A172 (cell line): ENCODE measurements at places on chromosomes 5 and 9.

DNA sequence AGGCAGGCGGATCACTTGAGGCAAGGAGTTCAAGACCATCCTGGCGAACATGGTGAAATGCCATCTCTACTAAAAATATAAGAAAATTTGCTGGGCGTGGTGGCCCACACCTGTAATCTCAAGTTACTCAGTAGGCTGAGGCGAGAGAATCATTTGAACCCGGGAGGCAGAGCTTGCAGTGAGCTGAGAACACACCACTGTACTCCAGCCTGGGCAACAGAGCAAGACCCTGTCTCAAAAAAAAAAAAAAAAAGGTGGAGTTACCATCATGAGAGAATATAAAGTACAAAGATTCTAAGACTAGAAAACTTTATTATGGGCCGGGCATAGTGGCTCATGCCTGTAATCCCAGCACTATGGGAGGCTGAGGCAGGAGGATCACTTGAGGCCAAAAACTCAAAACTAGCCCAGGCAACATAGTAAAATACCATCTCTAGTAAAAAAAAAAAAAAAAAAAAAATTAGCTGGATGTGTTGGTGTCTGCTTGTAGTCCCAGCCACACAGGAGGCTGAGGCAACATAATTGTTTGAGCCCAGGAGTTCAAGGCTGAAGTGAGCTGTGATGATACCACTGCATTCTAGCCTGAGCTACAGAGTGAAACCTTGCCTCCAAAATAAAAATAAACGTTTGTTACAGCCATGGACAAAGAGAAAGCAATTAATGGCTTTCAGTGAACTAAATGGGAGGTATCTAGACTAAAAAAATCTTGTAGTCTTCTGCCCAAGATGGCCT lies 12.9 kb downstream of the ANXA2R start:
- no peak for DNase-seq

DNA sequence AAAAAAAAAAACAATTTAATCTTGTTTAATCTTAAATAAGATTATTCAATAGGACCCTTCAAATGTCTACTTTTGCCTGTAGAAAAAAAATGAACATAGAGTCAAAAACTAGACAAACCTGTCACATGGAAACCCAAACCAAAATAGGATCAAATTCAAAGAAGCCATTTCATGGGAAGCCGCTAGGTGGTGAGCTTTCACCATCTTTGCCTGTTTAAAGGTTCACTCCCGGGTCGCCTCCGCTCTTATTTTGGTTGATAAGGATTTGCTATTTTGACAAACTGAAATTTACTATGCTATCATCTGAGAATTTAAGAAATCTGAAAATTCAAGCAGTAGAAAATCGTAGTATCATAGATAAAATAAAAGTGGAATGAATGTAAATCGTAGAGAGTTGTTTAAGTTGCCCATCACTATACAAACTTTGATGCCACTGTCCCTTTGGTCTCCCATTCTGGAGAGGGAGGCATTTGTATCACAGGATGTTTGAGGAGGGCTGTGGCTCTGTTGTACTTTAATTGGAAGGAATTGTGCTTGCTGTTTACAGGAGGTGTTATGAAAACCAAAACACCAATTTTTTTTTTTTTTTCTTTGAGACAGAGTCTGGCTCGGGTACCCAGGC lies 43.5 kb upstream of the DNAH5 start:
- peak; percentile 81 for DNase-seq

- DNase-seq: no peak
Measured at GRCh38 chr9:99489060-99489413, 267.0 kb downstream of the SEC61B start.

DNA sequence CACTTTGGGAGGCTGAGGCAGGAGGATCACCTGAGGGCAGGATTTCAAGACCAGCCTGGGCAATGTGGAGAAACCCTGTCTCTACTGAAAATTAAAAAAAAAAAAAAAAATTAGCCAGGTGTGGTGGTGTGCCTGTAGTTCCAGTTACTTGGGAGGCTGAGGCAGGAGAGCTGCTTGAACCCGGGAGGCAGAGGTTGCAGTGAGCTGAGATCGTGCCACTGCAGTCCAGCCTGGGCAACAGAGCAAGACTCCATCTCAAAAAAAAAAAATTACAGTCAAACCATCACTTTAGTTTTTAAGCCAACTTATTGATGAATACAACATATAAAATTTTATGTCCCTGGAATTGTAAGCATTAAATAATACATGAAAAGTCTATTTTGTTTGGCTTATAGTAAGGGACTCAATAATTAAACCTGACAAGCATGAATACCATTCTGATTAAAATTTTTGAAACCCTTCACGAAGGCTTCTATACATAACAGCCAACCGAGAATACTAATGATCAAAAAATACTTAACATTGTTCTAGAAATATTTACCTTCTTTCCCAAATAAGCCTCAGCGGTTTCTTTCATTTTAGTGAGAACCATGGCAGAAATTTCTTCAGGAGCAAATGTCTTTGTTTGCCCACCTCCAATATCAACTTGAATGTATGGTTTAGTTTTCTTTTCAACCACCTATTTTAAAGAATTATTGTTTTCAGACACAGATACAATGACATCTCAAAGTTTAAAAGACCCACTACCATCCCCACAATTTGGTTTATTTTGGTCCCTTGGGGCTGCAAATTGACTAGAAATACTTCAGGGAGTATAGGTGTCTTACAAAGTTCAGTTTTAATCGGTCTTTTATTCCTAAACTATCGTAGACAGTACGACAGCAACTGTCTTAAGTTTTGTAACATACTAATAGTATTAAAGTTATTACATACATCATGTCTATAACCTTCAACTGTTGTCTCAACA lies 1.2 kb downstream of the HSPA5 start:
- DNase-seq: no peak

- DNase-seq: no peak
Measured at GRCh38 chr5:180852495-180852894, 8.6 kb downstream of the ZFP62 start.

GRCh38 chr5:169650701-169651331 lies 13.7 kb downstream of the DOCK2 start:
- peak; percentile 94 for DNase-seq

GRCh38 chr5:133885566-133885965 lies 82.9 kb downstream of the C5orf15 start:
- DNase-seq: no peak
